ENCODE measurements at places on chromosomes 2 and 18.

DNA sequence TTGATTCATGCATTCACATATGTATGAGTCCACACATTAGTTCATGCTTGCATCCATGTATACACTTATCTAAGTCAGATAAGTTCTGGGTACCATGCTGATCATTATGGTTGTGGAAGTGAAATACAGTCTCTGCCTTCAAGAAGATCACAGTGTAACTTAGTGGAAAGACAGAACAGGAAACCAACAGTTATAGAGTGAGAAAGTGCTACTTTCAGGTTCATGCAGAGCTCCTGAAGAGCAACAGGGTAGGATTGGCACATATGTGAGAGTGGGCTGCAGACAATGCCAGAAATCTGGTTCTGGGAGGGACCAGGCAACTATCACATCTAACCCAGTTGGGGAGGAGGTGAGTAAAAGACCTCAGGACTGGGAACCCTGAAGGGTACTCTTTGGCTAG, 35.4 kb upstream of the PGAP1 start:
- no peak for DNase-seq

DNA sequence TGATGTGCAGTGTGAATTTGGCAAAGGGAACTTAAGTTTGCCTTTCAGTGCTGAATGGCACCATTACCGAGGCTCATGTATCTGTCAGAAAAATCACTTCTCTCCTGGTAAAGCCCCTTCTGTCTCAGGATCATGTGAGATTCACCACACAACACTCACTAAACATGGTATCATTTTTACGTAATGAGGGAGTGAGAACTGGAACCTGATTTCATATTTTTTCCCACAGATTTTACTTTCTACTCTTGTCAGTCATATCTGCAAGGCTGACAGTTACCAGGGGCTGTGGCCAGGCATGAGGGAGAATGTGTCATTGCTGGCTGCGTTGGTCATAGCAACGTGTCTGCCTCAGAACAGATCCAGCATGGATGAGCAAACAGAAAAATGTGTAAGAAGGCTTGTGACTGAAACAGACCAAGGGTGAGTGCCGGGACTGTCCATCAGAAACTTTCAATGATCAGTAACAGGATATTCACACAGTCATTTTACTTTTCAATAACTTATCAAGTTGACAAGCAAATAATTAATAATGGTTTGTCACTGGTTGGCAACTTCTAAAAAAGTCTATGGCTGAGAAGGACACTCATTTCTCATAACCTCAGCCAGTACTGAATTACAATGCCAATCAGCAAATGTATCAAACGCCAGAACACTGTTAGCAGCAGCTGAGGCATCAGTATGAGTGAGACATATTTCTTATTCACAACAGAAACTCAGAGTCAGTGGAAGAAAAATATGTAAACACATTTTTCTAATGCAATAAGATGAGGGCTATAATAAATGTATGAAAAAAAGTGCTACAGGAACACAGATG, 100.5 kb downstream of the CDC42EP3 start:
- DNase-seq = peak; percentile 49

GRCh38 chr2:49044350-49045079, 109.8 kb downstream of the FSHR start:
- no peak for DNase-seq

- no peak for DNase-seq
Measured at GRCh38 chr18:28669165-28669564, 492.2 kb upstream of the CDH2 start.

DNA sequence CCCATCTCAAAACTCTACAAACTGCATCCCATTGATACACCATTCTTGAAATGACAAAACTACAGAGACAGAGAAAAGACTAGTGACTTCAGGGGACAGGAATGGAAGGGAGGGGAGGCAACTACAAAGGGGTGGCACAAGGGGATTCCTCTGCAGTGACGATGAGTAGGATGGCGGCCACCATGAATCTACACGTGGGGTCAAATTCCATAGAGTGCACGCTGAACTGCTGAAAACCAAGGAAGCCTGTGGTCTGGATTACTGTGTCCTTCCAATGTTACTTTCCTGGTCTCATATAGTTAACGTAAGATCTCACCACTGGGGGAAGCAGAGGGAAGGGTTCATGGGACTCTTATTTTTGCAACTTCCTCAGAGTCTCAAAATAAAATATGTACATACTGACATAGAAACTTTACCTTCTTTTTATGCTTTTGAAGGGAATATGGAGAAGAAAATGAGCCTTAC, 23.6 kb downstream of the COX7A2L start:
- no peak for DNase-seq

GRCh38 chr18:13398631-13399030, 180.1 kb downstream of the LDLRAD4 start:
- DNase-seq = no peak

DNA sequence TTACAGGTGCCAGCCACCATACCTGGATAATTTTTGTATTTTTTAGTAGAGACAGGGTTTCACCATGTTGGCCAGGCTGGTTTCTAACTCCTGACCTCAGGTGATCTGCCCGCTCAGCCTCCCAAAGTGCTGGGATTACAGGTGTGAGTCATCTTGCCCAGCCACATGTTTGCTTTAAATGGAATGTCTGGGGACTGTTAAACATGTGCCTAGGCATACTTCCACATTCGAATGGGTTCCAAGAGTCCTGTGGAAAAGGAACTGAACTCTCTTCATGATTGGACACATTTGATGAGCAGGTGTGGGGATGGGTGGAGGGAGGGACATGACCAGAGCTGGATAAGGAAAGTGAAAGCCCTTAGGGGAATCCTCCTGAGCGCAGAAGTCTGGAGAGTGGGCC, 58.4 kb upstream of the GREB1L start:
- DNase-seq = no peak

GRCh38 chr18:46891742-46892214, 25.5 kb downstream of the PIAS2 start:
- DNase-seq = no peak

GRCh38 chr2:200810998-200811332, 745 bp upstream of the BZW1 start:
- no peak for DNase-seq

GRCh38 chr2:109257653-109258052, 128.6 kb downstream of the SH3RF3 start:
- peak; percentile 60 for DNase-seq

DNA sequence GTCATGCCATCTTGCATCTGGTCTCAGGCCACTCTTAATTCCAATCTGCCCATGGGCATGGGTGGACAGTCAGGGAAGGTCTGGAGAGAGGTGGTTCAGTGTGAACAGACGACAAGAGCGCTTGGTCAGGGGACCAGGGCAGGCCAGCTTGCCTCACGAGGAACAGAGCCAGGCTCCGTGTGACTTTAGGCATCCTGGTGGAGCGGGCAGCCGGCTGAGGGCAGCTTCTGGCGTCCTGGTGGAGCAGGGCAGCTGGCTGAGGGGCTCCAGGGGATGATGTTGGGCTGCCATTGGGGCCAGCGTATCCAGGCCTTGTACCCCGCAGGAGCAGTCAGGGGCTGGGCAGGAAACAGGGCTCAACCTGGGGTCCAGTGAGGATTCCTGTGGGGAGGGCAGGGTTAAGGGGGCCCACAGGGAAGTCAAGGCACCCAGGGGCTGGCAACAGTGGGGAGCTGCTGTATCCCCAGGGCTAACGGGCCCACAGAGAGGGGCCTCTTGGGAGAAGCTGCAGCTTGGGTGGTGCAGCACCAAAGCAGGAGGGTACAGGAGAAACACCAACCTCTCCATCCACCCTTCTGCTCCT, 197.9 kb upstream of the TWIST2 start:
- no peak for DNase-seq

- DNase-seq = no peak
Measured at GRCh38 chr2:194602750-194603149, 1054.3 kb upstream of the SLC39A10 start.

- no peak for DNase-seq
Measured at GRCh38 chr18:40866968-40867367, 1088.1 kb upstream of the PIK3C3 start.

DNA sequence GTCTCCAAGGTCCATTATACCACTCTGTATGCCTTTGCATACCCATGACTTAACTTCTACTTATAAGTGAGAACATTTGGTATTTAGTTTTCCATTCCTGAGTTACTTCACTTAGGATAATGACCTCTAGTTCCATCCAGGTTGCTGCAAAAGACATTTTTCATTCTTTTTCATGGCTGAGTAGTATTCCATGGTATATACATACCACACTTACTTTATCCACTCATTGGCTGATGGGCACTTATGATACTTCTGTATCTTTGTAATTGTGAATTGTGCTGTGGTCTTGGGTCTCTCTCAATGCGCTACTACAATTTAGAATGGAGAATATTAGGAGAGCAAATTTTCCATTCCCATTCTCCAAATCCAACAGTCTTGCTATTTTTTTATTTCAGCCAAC, 76.4 kb downstream of the ZRANB3 start:
- no peak for DNase-seq

- DNase-seq = no peak
Measured at GRCh38 chr2:54646170-54646927, 77.1 kb upstream of the EML6 start.

- no peak for DNase-seq
Measured at GRCh38 chr2:215429424-215429823, 6.4 kb downstream of the FN1 start.

DNA sequence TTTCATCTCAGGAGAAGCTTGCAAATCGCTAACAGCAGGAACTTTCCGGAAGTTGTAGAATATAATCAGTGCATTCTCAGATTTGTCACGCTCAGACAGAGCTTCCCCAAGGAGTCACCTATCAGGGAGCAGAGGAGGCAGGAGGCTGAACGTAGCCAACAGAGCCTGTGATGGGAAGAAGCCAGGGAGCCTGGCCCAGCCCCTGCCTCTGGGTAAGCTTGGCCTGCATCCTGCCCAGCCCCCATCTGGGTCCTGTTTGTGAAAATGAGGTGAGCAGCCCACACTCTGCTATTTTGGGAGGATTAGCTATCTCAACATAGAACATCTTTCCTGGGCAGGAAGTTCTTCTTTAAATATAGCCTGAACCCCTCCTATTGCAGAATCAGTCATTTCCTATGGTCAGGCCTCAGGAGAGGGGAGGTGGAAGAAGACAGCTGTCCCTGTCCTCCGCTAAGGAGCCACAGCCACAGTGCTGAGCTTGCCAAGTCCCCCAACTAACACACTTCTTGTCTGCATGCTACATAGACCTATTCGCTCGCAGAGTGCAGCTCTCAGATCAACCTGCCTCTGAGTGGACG, 19.2 kb upstream of the PKDCC start:
- no peak for DNase-seq

- DNase-seq = no peak
Measured at GRCh38 chr18:43774497-43774896, 497.2 kb upstream of the SYT4 start.

GRCh38 chr18:25825979-25826776, 264.2 kb downstream of the SS18 start:
- no peak for DNase-seq

DNA sequence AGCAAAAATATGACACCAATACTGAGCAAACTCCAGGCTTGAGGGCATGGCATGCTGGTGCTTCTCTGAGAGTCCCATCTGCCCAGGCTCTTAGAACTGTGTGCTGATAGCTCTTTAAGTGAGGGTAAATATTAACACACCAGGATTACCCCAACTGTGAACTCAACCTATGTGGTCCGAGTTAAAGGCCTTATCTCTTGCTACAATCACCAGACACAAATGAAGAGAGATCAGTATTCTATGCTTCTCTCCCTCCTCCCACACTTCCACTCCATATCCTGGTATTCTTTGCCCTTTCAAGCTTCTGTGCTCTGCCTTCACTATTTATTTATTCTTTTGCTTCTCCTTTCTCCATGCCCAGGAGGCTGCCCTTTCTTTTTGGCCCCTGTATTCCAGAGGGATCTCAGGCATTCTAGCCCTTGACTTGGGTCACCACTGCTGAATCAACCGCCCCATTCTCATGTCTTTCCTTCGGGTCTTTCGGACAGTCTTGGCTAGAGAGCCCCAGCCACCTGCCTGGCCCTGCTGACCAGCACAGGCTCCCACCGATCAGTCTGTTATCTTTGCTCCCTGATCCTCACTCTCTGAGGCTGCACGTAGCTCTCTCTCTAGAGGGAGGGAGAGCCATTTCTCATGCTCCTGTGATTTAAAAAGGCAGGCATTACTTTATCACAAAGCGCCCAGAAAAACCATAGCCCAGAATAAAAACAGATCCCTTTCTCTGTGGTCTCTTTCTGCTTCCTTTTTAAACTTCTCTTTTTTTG, 17.2 kb upstream of the HK2 start:
- DNase-seq = no peak

GRCh38 chr18:25146512-25146910, 205.5 kb downstream of the ZNF521 start:
- DNase-seq = no peak

GRCh38 chr2:119293900-119294299, 70.3 kb downstream of the STEAP3 start:
- no peak for DNase-seq

- DNase-seq = no peak
Measured at GRCh38 chr2:86411396-86411795, 29.8 kb upstream of the KDM3A start.

DNA sequence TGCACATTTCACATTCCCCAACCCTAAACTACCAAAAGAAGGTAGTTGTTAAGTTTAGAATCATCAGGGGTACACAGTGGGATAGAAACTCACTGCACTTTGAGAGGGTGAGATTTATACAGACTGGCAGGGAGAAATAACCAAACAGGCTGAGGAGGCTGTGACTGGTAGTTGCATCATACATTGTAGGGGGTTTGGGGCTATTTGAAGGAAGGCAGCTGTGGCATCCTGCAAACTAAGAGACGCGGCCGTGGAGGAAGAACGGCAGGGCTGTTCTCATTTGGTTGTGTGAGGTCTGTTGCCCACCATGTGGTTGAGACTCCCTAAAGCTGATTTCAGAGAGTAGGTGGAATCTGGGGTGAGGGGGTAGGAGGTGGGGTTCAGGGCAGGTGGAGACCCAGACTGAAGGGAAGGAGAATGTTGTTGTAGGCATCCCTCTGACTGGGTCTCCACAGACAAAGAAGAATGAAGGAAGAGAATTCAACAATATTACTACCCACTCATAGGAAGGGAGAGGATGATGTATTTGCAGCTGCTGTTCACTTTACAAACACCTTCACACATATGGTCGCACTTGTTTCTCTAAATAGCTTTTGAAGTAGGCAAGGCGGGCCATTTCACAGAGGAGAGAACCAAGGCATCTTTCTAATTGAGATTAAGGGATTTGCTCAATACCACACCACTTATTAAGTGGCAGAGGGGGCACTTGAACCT, 170.9 kb upstream of the SIX2 start:
- no peak for DNase-seq

GRCh38 chr2:188693111-188693510, 281.1 kb upstream of the COL3A1 start:
- no peak for DNase-seq

GRCh38 chr2:31945572-31945935, 65.3 kb downstream of the MEMO1 start:
- DNase-seq = no peak

- DNase-seq = no peak
Measured at GRCh38 chr2:106961328-106961727, 75.4 kb upstream of the ST6GAL2 start.

GRCh38 chr2:109694190-109694589, 80.0 kb downstream of the SOWAHC start:
- no peak for DNase-seq

GRCh38 chr2:219174146-219174545, 2.6 kb downstream of the CNPPD1 start:
- DNase-seq = no peak

Measured in AG08396 (cell line).